Left colon (tissue), 2 donors: ENCODE measurements at places on chromosomes 1 and 21.

- no peak for DNase-seq
These were observed 5.1 kb downstream of the NAV1 start for GRCh38 chr1:201543871-201544642.

DNA sequence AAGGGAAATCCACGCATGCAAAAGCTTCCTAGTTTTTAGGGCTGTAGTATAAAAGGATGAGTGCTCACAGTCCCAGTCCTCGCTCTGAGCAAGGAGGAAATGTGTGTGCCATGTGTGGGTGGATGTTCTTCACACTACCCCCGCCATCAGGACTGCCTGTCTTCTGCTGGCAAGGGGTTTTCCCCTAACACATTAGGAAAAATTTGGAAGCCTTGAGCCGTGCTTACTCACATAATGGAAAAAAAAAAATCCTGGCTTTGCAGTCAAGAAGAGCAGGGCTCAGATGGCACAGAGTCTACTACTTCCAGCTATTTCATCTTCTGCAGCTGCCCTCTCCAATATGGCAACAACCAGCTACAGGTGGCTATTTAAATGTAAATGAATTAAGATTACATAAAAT, 363.1 kb downstream of the PLPP3 start:
- no peak for DNase-seq

GRCh38 chr1:160657250-160657781, 10.5 kb upstream of the SLAMF1 start:
- no peak for DNase-seq

GRCh38 chr1:24501371-24502064, 1.1 kb upstream of the RCAN3 start:
- peak; percentile 58 for DNase-seq

DNA sequence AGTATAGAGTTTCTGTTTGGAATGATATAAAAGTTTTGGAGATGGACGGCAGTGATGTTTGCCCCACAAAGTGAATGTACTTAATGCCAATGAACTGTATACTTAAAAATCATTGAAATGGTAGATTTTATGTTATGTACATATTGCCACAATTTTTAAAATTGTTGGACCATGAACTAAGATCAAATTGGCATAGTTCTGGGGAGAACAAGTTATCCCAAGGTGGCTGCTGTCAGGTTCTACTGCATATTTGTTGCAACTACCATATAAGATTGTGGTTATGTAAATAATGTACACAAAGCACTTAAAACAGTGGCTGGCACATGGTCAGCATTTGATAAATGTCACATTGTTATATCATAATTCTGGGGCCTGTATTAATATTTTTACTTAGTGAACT, 466.4 kb downstream of the SIPA1L2 start:
- DNase-seq: no peak

- DNase-seq: no peak
These were observed 57.7 kb downstream of the HNRNPR start for GRCh38 chr1:23286401-23286800.

- peak; percentile 49 for DNase-seq
These were observed 11.2 kb downstream of the MEF2D start for GRCh38 chr1:156489166-156489934.

- DNase-seq: no peak
These were observed 16.9 kb downstream of the TENT5C start for GRCh38 chr1:117622726-117623125.

DNA sequence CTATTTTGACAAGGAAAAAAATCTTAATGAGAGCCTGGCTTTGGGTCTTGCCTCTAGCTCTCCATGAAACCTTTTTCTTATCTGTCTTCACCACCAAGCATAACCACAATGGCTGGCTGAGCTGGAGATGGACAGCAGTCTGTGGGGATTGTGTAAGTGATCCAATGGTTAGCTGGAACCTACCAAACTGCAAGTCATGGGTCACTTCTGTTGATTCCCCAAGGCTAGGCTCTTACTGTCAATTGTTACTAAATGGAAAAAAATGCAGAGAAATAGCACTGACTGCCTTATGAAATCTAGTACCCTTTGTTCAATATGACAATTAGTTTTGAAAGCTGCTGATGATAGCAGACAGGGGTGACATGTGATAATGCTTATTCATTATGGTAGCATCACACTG, 359.0 kb downstream of the ST6GALNAC3 start:
- no peak for DNase-seq

DNA sequence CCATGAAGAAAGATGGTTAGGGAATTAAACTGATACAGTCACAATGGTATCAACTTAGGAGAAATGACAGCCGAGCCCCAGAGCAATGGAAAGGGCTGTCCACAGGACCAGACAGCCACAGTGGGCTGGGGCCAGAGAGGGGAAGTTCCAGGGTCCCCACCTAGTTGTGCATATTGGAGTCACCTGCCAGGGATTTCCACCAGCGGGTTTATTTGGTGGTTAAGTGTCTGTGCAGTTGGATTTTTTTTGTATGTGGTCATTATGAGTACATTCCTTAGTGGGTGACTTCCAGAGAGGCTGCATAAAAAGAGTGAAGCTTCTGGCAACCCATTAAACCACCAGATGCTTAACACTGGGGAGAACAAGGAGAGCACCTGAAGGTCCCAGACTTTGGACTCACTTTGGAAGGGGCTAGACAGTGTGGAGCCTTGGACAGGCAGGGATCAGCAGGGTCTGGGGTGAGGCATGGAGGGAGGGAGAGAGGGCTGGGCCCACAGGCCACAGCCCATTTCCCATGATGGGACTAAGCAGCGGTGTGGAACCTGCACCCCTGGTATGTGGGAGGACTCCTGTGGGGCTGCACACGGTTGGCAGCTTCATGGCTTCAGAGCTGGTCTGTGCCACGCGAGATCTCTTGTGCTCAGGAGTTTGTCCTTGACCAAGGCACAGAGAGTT, 7.8 kb upstream of the PTTG1IP start:
- no peak for DNase-seq

DNA sequence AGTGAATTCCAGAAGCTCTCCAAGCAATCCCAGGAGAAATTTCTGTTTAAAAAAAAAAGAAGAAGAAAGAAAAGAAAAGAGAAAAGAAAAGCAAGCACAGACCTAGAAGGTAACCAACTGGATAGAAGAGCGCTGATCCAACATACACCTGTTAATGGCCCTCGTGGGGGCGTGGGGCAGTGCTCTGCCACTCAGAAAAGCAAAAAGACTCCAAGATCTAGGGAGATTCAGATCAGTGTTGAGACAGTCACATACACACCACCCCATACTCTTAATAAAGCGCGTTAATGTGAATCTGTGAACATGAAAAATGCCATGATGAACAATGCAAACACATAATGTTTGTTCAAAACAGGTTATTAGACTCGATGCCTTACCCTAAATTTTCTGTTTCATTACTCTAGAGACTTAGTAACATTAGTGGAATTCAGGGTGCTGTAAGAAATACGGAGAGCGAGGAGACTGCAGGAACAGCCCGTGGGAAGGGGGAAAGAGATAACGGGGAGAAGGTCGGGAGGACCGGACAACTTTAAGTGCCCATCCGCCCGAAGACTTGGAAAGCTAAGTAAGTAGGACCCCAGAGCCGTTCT, 406 bp downstream of the NME7 start:
- DNase-seq: no peak

DNA sequence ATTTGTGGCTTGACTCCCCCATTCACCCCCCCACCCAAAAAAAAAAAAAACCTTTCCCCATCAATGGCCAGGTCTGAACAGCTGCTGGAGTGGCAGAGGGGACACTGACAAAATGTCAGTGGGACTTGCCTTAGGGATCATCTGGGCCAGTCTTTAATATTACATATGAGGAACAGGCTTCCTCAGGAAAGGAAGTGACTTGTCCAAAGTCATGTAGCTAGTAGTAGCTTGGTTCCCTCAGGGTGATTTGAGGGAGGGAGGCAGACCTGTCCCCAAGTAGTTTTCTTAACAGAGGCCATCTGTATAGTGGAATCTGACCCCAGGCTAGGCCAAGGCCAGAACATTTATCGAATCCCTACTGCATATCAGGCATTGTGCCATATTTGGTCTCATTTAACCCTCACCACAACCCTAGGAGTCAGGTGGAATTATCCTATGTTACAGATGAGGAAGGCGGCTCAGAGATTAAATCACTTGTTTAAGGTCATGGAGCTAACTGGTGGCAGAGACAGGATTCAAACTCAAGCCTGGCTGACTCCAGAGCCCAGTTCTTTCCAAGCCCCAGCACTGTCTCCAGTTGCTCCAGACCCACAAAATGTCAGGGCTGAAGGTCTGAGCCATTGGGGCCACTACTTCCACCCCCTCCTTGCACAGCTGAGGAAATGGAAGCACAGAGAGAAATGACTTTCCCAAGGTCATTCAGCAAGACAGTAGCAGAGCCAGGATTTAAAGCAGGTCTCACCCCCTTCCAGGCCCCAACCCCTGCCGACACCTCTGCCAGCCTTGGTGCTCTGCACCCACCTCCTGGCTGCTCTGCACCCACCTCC, 10.4 kb downstream of the ZBTB7B start:
- no peak for DNase-seq

DNA sequence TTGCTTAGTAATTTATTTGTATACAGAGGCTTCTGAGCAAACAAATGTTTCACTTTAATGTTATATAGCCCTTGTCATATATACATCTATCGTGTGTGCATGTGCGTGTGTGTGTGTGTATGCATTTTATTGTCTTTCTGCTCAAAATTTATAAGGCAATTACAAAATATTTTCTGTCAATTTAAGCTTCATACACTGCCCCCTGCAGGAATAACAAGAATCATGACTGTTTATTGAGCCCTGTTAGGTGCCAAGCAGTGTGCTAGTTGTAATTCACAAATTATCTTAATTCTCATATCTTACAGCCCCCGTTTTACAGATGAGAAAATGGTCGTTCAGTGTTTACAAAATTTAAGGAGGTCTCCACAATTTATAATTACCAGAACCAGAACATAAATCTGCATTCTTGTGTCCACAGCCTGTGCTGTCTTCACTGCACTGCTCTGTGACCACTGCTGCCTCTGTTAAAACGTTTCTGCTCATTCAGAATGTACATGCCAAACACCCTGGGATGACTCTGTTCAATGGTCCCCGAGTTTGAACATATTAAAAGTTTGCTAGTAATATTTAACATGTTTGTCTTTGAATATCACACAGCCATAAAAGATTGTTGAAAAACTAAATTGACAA, 181.3 kb downstream of the ATP6V1G3 start:
- DNase-seq: no peak

GRCh38 chr1:54518489-54518888, 29.5 kb upstream of the ACOT11 start:
- no peak for DNase-seq

DNA sequence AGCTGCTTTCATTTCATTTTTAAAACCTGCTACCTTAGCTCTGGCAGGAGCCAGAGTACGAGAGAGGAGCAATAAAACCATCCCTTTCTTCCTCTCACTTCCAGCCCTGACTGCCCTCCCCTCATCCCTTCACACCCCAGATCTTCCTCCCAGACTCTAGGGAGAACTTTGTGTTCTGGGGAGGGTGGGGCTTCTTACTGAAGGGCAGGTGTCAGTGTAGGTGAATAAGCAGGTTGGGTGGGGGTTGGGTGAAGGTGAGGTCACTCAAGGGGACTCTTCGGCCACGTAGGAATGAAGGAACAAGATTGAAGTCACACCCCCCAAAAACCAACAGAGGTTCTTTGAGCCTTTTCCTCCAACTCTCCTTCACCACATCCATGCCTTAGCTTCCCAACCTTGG, 88.9 kb downstream of the CD58 start:
- peak; percentile 56 for DNase-seq

DNA sequence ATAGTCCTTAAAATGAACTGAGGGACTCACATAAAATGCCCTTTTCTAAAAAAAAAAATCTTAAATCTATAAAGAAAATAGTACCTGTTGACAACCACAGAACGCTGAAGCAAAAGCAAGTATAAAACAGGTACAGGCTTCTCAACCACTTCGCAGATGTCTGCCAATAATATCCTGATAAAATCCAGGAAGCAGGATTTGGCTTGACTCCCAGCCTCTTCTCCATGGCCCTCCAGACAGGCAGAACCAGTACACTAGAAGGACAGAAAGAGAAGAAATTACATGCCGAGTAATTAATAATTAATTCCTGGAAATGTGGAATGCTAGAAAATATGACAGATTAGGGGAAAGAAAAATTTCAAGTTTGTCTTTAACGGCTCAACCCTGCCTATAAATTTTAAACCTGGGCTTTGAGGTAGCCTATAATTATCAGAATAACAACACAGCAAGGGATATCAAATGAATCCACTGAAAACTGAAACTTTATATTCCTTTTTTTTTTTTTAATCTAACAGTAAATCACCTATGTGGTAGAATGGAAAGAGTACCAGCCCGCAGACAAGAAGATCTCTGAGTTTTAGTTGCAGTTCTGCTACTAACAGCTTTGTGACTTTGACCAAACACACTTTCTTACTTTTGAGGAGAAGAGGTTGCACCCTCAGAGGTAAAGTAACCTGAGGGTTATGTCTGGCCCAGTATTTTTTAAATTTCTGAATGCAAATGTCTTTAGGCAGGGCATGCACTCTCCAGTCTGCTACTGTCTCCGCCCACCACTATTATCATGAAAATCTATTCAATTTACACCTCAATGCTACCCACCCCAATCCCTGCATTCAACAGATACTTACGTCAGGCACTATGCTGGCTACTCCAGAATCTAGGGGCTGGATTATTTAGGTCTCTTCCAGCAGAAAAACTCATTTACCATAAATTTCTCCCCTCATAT, 2.7 kb downstream of the KIAA0319L start:
- DNase-seq: no peak

GRCh38 chr1:11868331-11868980, 9.7 kb upstream of the NPPB start:
- no peak for DNase-seq

DNA sequence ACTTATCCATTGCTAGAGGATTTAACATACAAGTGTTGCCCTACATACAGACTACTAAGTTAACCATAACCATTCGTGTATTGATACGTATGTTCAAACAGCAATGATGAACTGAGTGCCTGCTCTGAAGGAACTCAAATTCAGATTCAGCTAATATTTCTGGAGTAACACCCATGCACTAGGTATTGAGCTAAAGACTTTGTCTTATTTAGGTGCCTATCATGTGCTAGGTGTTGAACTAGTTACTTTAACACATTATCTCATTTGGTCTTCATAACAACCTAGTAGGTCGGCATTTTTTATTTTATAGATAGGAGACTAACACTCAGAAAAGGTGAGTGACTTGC, 160.0 kb downstream of the LTN1 start:
- no peak for DNase-seq

DNA sequence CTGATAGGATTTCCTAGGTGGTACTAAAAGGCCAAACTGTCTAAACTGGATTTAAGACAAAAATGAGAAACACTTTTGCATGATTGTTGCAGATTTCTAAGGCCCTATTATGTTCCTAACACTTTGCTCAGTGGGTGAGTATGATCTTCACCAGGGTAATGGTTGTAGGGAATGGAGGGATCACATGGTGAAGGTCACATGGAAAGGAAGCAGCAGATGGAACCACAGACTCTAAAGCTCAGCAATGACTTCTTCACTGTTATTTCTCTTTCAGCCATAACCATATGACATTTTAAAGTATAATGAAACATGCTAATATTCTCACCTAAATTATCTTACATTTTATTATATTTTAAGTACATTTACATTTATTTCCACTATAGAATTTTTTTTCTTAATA, 51.5 kb downstream of the CHRM3 start:
- DNase-seq: no peak
